ENCODE measurements at places on chromosomes 2 and 18.

DNA sequence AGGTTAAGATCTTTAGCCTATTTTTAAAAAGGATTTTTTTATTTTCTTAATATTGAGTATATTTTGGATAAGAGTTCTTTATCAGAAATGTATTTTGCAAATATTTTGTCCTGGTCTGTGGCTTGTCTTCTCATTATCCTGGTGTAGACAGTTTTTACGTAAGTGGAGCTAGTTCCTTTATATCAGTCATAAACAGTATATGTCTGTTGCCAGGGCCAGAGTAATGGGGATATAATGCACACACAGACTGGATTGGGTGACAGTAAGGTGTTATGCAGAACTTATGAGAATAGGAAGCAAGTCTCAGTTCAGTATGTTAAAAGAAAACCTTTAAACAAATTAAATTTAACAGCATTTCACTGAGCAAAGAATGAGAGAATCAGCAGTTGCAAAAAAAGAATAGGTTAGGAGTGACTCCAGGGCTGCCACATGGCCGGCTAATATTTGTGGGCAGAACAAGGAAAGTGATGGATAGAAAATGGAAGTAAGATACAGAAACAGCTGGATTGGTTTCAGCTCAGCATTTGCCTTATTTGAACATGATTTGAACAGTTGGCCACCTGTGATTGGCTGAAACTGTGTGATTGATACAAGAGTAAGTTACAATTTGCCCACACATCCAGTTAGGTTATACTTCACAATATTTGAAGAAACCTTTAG, 61.1 kb upstream of the ZNG1B start:
- no peak for DNase-seq

DNA sequence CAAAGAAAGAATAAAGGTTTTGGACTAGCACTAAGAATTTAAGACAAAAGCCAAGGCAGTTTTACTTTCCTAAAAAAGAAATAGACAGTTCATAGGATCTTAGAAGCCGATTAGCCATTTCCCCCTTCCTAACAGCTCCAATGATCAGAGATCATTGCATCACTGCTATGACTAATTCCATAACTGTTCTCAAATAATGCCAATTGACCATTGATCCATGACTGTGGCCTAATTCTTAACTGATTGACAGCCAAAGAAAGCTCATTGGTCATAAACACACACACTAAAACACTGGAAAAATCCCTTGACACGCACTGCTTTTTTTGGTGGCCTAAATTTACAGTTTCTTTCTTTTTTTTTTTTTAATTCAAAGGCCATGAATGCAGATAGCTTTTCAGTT, 345.0 kb upstream of the ACVR2A start:
- DNase-seq, result no peak

- DNase-seq, result no peak
These were observed 263.8 kb downstream of the TCF4 start for GRCh38 chr18:55324166-55324565.

DNA sequence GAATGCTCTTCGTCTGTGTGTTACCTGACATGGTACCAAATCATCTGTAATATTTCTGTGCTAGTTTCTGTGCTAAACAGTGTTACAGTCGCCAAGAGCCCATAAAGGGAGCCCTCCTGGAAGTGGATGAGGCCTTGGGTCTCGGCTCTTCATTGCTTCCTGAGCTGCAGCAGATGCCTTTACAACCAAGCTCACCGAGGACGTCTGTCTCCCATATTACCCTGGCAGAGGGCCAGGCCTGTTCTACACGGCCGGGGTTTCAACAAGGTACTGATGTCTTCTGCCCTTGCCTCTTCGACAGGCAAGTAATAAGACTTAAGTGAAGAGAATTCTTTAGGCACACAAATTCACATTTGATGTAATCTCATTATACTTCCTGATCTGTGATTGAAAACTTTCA, 16.8 kb downstream of the RPL31 start:
- DNase-seq, result no peak

DNA sequence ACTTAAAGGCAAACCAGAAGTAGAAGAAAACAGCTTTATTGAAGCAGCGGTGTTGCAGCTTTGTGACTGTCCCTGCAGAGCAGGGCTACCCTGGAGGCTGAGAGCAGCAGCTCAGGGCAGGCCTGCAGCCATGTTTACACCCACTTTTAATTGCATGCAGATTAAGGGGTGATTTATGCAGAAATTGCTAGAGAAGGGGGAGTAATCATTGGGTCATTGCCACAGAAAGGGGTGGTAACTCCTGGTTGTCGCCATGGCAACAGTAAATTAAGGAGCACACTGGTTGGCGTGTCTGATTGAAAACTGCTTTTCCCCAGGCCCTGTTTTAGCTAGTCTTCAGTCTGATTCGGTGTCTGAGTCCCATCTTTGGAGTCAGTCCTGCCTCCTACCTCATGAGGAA, 195.4 kb upstream of the HDAC4 start:
- no peak for DNase-seq

GRCh38 chr18:25831301-25831701, 259.1 kb downstream of the SS18 start:
- no peak for DNase-seq

DNA sequence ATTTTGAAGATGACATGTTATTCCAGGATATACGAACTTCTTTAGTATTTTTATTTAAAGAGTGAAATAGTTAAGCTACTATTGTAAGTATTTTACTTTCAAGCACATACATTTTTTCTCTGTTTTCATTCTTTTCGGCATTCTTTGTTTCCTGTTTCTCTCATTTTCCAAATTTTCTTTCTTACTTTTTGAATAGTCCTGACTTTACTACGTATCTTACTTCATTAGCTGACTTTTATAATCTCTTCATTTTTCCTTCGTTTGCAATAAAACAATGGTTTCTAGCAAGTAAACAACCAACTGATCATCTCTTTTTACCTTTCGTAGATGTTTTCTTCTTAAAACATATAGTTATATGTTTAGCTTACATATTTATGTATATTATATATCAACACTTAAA, 11.8 kb downstream of the CAVIN2 start:
- no peak for DNase-seq

GRCh38 chr2:231037731-231038482, 584 bp downstream of the C2orf72 start:
- no peak for DNase-seq
